ENCODE measurements at places on chromosomes 4 and X.

DNA sequence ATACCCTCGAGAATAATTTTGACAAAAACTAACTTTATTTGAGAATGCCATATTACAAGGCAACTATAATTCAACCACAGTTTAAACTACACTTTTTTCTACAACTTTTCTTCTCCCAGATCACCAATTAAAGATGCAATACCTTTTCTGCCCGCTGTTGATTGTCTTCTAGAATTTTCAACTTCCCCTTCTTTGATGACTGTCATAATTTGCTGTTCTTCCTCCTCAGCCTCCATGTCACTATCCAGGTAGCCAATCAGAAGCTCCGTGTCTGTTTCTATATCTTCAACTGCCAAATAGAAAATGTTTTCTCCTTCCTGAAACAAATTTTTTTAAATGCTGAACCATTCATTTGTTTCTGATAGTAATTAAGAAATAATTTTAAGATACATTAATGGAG lies 101.5 kb downstream of the PRDM5 start:
- DNase-seq: no peak

- no peak for DNase-seq
Measured at GRCh38 chr4:1002631-1003251, 8.7 kb upstream of the FGFRL1 start.

- no peak for DNase-seq
Measured at GRCh38 chr4:22500128-22500611, 15.7 kb downstream of the ADGRA3 start.

- no peak for DNase-seq
Measured at GRCh38 chr4:95084584-95084983, 326.8 kb downstream of the BMPR1B start.

- DNase-seq: no peak
Measured at GRCh38 chrX:134625315-134625718, 33.0 kb downstream of the PLAC1 start.

- DNase-seq: no peak
Measured at GRCh38 chr4:72557021-72557420, 12.0 kb downstream of the ADAMTS3 start.

DNA sequence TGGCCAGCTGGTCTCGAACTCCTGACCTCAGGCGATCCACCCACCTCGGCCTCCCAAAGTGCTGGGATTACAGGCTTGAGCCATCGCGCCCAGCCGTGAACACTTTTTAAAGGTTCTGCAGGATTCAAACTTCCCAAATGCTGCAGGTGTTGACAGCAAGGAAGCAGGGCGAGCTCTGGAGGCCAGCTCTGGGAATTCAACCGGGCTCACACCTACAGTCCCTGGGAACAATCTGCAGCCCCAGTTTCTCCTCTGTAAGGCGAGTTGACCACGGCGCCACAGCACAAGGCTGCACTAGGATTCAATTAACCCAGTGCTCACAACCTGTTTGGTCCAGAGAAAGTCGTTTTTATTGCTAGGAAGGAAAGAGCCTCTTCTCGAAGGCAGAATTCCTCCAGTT lies 1.6 kb downstream of the MTNR1A start:
- no peak for DNase-seq

- DNase-seq: no peak
Measured at GRCh38 chrX:118655561-118656246, 71.7 kb upstream of the IL13RA1 start.

GRCh38 chr4:84501721-84502267 lies 2.7 kb upstream of the NKX6-1 start:
- no peak for DNase-seq

- DNase-seq: no peak
Measured at GRCh38 chr4:82865592-82865991, 25.4 kb downstream of the SEC31A start.

DNA sequence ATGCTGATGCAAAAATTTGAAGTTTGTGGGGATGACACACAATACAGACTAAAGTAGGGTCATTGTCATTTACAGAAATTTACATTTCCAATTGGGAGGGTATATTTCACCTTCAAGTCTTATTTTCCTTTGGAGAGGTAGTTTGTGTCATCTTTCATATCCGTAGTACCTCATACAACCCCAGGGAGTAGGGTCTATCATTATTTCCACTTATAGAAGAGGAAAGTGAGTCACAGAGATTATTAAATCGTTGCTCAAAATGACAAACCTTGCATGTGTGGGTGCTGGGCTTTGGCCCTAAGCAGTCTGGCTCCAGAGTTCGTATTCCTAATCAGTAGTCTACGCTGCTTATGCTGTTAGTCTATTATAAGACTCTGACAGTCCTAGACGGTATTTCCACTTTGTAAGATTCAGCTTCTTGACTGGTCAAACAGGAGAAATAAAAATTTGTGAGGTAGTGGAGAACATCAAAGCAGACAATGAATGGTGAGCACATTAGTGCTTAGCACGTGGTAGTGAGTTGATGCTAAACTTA lies 516.5 kb downstream of the PCDH7 start:
- no peak for DNase-seq

DNA sequence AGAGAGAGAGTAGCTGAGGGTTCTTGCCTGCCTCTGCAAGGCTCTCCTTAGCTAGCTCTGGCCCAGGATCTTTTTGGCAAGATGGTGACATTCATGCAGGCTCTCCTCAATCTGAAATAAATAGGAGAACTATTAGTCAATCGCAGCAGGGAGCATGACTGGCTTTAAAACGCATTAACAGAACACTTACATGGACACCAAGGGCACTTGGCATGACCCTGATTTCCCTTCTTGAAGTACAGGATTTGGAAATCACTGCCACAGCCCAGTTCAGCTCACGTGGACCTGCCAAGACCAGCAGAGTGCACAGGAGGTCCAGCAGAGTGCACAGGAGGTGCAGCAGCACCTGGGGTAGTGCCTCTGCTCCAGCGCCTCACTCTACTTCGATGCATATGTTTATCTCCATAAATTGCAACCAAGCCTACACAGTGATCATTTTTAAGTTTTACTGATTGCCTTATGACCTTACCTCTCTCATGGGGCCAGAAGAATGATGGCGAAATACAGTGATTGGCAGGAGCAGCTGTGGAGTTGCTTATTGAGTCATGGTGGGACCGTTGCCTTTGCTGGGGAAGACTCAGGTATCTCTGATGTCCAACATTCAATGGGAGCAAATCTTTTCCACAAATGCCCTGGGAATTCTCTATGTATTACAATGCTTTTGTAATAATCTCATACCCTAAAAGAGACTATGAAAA lies 122.4 kb downstream of the SYNPO2 start:
- DNase-seq: no peak

GRCh38 chr4:93384887-93385286 lies 443.7 kb upstream of the ATOH1 start:
- no peak for DNase-seq

DNA sequence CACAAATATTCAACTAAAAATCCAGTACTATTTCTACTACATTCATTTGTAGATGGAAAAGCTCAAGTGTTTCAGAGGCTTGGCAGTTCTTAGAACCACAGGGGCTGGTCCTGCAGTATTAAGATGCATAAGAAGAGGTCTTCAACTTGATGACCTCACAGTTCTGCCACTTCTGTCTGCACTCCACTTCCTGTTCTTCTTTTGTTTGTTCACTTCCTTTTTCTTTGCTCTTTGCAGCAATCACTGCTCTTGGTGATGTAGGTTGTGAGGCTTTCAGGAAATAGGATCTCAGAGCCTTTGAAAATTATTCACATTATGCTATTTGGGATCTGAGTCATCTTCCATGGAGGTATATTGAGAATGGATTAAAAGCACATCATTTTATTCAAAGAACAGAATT lies 602.0 kb upstream of the CPEB2 start:
- DNase-seq: no peak

DNA sequence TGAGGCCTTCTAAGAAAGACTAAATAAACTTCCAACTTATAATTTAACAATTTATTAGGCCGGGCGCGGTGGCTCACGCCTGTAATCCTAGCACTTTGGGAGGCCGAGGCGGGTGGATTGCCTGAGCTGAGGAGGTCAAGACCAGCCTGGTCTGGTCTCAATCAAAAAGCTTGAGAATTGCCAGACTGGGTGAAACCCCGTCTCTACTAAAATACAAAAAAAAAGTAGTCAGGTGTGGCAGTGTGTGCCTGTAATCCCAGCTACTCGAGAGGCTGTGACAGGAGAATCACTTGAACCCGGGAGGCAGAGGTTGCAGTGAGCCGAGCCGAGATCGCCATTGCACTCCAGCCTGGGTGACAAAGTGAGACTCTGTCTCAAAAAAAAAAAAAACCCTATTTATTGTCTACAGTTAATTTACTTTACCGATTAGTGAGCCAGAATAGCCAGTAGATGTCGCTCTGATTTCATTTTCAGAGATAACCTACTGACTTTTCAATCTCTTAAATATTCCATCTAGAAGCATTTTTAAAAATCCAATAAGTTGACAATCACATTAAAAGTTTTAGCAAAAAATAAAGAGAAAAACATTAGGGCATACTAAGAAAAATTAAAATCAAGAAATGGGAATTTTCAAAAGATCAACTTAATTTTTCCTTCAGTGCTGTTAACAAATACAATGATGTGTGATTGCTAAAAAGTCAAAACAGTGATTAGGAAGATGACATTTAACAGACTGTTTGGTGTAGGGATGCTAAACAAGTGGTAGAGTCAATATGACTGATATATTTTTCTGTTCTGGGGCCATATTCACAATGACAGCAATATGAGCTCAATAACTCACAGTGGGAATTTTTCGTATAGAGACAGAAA lies 4.3 kb upstream of the SHROOM3 start:
- DNase-seq: no peak

DNA sequence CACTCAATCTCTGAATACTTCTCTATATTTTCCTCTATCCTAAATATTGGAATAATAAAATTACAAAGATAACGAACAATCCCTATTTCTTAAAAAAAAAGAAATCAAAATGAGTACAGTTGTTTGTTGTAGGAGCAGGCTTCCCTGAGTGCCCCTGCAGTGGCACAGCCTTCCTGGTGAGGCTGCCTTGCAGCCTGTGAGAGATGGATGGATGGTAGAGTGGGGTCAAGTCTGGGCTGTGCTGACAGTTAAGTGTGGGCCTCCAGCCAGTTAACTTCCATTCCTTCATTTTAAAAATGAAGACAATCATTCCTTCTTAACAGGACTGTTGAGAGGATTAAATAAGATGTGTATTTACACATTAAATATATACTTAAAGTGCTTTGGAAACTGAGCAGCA lies 136.9 kb downstream of the MGST2 start:
- DNase-seq: no peak

DNA sequence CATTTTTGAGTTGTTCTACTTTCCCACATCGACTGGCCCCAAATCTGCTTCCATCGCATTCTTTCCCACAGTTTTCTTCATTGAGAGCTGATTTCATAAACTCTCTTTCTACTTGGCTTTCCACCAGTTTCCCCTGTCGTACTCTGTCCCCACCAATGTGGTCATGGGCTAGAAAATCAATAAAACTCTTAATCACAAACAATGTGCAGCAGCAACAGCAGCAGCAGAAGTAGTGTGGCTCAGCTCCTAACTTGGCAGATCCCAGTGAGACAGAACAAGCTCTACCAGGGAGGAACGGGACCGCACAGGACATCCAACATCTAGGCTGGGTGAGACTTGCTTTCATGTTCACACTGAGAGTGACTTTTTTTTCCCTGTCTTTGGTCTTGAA lies 3.1 kb upstream of the SETD7 start:
- no peak for DNase-seq

GRCh38 chrX:118853596-118853995 lies 30.0 kb downstream of the ZCCHC12 start:
- DNase-seq: no peak

DNA sequence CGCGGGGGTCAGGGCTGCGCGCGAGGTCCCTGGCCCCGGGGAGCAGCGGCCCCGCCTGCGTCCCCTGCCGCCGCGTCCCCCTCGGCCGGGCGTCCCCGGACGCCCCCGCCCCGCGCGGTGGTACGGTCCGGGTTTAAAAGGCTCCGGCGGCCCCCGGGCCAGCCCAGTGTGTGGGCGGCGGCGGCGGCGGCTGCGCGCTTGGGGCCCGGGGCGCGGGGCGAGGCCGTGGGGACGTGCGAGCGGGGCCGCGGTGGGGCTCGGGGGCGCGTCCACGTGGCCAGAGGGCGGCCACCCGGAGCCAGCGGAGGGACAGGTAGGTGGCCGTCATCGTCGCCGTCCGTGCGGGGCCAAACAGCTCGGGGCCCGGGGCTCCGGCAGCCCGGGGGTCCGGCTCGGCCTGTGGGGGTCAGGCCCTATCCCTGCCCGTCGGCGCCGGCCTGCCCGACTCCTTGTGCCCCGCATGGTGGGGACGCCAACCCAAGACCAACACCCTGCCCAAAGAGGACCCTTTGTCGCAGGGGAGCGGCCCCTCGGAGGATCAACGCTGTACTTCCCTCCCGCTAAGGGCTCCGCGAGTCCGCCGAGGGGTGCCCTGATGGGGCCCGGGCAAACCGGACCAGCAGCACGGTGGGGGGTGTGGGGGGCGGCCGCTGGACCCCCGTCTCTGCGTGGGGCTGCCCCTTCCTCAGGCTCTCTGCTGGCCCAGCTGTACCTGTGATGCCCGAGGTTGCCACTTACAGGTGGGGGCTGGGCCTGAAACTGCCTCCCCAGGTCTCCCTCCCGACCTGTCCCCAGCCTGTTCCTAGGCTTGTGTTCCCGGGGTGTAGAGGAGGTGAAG lies at the start of gene PLXNA3:
Gene PLXNA3 (plus strand): TSS at position 166 of the 838 bp plus-strand sequence. CDS start 1,903 bp downstream, outside the sequence.
- peak; percentile 76 for DNase-seq

DNA sequence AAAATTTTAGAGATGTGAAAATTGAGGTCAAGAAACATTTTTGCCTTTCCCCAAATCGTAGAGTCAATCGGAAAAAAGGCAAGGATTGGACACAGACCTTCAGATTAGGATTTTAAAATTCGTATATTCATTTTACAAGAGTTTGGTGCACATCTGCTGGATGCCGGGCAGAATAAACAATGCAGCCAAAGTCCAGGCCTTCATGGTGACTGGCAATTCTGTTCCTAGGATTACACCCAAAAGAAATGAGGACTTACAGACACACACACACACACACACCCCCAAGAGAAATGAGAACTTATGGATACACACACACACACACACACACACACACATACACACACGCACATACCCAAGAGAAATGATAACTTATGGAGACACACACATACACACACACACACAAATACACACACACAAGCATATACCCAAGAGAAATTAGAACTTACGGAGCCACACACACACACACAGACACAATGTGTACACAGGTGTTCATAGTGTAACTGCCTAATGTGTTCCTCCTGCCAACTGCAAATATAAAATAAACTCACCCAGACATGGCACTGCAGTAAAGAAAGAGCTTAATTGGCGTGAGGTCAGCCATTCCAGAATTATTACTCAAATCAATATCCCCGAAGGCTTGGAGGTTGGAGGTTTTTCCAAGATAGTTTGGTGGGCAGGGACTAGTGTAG lies 165.7 kb upstream of the STS start:
- DNase-seq: no peak

- no peak for DNase-seq
Measured at GRCh38 chr4:120158841-120159463, 92.3 kb upstream of the MAD2L1 start.

DNA sequence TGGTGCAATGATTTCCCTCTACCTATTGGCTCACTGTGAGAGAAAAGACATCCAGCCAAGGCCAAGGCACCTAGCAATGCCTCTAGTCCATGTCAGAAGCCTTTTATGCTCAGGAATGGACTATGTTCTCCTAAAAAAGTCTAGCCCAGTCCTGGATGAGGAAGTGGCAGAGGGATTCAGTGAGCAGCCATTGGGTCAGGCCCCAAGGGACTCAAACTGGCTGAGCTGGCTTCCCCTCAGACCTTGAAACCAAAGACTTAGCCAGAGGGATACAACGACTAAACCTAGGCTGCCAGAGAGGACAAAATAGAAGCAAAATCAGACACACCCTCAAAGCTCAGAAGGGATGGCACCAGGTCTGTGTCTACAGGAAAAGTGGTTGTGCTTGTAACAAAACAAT lies 49.1 kb downstream of the ARHGEF9 start:
- no peak for DNase-seq

- DNase-seq: no peak
Measured at GRCh38 chr4:182189103-182189878, 53.9 kb upstream of the TENM3 start.

Data from CD4-positive, alpha-beta T cell treated with Interleukin-17A for 4 hours (primary cell).